Left ventricle myocardium superior (tissue), 1 donor: ENCODE measurements at places on chromosomes 7 and 10.

DNA sequence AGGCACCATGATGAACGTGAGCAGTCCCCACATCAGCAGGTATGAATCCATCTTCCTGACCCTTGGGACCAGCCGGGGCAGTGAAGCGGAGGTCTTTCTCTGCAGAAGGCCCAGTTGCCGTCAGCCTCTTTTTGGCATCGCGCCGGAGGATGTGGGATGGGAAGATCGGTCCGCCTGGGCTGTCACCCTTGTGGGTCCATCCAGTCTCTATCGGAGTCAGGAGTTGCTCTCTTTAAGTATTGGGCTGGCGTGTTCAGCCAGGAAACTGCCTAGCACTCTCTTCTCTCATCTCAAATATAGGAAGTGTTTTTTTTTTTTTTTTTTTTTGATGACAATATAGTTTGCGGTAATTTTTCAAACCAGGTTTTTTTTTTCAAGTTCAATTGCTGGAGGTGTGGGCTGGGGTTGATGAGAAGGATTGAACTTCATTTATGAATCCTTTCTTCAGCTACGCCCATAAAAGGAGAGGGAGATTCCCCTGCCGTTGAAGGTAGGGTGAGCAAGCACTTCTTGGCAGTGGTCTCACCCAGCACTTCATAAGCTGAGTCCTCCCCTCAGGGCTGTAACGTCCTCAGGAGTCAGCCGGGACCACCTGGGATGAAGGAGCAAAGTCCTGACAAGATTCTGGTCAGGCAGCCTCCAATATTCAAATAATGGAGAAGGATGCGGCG is at the start of gene IL2RA:
Gene IL2RA, minus strand, starts transcription at position 267 of the 671 bp plus-strand sequence. Its CDS starts 216 bp downstream, at position 51.
- DNase-seq: no peak

GRCh38 chr10:82918022-82918421 is 1043.0 kb downstream of the NRG3 start:
- no peak for DNase-seq

DNA sequence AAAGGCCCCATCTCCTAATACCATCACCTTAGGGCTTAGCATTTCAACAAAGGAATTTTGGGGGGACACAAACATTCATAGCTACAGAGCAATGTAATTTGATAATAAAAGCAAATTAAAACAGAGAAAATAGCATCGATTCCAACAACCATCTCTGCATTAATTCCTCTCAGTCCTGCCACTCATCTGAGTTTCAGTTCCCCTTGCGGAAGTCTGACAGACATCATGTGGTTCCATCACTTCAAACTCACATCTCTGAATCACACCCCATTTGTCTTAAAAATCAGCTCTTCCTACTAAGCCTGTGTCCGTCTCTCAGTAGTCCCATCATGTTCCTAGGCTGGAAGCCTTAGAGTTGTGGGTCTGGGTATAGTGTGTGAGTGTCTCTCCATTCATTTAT is 3.6 kb downstream of the ADCK2 start:
- DNase-seq: no peak

DNA sequence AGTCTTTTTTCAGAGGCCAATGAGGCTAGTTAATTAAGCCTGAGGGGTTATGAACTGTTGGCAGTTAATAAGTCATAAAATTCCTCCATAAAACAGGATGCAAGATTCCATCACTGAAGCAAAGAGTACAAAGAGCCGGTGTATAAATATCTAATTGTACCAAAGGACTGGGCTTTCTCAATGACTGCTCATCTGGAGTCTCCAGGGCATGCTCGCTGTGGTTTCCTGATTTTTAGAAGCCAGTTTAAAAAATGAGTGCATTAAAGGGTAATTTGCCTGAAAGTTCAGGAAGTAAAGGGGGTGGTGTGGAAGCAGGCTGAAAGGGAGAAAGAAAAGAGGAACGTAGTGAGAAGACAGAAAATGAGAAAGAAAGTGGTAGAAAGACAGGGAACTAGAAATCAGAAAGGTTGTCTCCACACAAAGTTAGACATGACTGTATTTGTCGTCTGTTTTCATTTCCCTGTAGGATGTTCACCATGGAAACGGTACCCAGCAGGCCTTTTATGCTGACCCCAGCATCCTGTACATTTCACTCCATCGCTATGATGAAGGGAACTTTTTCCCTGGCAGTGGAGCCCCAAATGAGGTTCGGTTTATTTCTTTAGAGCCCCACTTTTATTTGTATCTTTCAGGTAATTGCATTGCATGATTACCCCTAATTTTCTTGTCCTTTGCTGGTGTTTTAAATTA is 282.3 kb downstream of the TWIST1 start:
- no peak for DNase-seq

- no peak for DNase-seq
Measured at GRCh38 chr7:132547821-132548220, 28.4 kb downstream of the PLXNA4 start.

GRCh38 chr7:116324582-116324981 is 114.2 kb downstream of the TES start:
- no peak for DNase-seq

DNA sequence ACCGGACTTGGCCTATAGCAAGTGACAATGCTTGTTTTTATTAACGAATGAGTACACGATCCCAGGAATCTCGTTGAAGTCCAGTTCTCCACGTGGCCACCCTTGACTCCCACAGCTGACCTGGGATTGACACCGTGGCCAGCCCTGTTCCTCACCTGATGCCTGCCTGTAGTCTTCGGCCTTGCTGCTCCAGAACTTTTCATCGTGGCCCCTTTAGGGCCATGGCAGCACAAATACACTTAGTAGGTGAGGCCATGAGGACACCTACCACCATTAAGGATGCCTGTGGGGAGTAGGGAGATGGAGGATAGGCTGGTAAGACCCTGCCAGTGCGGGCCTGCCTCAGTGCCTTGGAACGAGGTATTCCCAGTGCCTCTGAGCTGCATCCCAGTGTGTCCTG is 30.6 kb upstream of the INSYN2A start:
- no peak for DNase-seq

- no peak for DNase-seq
Measured at GRCh38 chr10:71864911-71865361, 13.9 kb upstream of the PSAP start.

DNA sequence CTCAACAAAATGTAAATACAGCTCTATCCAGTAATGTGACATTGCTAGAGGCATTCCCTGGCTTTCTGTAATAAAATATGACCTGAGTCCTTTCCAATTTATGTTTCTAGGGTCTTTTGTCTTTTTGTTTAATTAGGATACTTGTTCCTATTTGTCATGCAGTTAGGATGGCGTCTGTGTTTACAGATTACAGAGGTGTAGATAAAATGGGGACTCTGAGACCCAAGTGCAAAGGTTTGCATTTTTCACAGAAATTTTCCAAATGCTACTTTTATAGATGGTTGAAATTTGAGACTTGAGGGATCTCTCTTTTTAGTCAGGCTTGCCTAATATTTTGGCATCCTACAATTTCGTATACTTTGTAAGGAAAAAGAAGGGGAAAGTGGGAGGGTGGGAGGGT is 332.4 kb downstream of the PTEN start:
- DNase-seq: no peak

DNA sequence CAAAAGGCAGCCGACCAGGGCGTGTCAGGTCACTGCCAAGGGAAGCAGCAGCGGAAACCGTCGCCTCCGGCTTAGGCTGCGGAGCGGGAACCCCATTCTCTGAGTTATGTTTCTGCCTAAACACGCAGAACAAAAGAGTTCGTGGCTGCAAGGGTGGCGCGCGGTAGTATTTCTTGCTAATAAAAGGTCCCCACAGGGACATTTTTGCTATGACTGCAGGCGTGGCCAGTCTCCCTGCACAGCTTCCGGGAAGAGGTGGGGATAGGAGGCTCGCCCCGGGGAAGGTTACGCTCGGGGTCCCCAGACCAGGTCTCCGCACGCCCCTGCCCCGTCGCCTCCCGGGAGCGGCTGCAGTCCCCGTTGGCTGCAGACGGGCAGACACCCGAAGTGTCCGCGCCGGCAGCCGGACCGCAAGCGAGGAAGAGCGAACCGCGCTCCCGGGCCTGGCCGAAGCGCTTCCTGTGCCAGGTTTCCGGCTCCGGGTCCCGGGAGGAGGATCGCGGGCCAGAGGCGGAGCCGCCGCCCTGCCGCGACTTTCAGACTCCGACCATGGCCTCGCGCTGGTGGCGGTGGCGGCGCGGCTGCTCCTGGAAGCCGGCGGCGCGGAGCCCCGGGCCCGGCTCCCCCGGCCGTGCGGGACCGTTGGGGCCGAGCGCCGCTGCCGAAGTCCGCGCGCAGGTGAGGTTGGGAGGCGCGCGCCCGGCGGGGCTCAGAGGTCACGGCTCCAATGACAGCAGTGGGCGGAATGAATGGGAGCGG is at the start of gene PDSS1:
Gene PDSS1, plus strand, starts transcription at position 539 of the 759 bp plus-strand sequence. Its CDS starts 11 bp downstream, at position 550.
- peak; percentile 85 for DNase-seq

DNA sequence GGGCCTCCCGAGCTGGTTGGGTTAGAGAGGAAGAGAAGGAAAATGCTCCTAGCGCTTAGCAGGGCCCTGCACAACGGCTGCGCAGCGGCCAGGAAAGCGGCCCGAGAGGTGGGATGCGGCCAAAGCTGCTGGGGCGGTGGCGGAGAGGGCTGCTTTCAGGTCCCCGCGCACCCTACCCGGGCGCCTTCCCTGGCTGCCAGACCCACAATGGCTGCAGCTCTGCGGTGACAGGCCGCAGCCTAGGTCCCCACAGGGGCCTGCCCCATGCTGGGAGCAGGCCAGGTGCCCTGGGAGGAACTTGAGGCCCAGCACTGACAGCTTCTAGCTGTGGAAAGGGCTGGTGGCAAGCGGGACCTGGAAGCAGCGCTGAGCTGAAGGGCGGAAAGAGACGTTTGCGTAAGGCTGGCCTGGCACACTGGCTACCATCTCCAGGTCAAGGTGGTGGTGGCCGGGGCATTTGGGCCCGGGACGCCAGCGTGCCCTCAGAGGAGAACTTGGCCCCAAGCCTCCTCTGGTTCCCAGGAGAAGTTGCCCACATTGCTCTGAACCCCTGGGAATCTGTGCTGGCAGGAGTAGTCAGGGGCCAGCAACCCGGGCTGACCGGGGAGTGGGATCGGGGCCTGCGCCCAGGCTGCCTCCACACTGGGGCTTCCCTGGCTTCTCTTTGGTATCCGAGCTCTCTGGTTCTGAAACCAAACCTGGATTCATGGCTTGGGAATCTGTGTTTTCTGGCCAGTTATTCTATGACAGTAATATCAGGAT is 72.9 kb upstream of the ZNF804B start:
- DNase-seq: no peak

DNA sequence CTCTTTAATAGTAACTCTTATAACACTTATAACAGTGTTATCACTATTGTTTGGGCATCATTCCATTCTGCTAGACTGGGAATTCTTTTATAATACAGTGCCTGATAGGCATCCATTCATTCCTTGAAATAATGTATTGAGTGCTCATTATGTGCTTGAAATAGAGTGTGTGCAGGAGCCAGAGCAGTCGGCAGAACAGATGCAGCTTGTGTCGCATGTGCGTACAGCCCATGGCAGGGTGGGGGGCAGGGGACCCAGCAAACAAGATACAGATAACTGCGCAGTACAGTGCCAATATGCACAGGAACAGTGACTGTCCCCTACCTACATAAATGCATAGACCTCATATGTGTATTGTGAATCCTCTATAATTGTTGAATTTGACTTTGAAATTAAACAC is 99.3 kb downstream of the KAT6B start:
- peak; percentile 41 for DNase-seq

DNA sequence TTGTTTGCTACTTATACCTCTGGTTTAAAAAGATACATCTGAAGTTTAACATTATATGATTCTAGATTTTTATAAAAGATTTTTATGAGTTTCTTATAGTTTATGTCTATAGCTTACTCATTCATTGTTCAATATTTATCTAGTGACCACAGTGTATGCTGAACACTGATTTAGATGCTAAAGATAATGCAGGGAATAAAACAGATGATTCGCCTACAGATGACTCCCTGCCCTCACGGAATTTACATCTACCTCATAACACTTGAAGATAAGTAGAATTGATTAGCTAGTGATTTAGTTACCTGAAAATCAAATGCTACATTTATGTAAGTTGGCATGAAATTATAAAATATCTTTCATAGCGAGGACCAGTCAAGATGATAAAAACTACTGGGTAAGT is 105.8 kb downstream of the HIPK2 start:
- no peak for DNase-seq

DNA sequence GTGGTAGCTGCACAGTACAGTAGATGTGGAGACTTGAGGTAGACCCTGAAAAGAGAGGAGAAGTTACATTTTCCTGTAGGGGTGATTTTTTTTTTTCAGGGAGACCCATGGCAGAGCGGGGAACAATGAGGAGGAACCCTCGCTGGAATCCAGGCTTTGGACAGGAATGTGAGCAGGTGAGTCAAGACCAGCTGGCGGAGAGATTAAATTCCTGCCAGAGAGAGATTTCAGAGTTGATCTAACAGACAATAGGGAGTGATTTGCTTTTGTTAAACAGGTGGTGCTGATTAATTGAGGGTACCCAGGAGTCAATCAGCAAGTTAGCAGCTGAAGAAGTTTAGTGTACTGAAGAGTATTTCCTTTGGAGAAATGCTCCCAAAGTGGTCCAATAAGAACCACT is 41.6 kb upstream of the MINDY3 start:
- no peak for DNase-seq

- peak; percentile 86 for DNase-seq
Measured at GRCh38 chr7:150974468-150975391, 3.4 kb downstream of the KCNH2 start.

DNA sequence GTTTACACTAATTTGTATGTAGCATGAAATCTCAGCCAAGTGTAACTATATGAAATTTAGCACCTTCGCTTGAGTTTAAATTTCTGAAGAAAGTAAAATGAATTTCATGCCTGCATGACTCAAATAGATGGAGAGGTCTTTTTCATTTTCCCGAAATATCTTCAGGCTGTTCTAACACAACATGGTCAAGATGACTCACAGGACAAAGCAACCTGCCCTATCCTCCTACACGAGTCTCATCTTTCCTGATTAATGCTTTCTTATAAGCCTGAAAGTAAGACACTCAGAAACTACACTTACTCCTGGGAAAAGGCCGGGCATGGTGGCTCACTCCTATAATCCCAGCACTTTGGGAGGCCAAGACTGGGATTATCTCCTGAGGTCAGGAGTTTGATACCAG is 41.2 kb downstream of the CH25H start:
- DNase-seq: no peak

DNA sequence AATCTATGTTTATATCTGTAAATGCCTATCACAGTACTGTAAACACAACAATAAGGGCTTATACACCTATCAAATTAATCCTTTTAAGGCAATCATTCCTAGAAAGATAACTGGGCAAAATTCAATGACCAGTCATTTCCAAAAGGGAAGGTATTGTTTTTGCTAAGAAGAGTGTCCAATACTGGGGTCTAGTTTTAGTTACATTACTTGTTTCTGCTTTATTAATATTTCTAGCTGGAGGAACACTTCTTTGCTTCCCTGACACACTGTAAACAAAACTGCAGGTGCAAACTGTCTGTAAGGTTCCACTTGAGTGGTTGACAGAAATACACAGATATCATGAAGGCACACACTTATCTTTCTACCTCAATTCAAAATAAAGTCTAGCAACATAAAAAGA is 84.2 kb upstream of the FAM133B start:
- DNase-seq: no peak

DNA sequence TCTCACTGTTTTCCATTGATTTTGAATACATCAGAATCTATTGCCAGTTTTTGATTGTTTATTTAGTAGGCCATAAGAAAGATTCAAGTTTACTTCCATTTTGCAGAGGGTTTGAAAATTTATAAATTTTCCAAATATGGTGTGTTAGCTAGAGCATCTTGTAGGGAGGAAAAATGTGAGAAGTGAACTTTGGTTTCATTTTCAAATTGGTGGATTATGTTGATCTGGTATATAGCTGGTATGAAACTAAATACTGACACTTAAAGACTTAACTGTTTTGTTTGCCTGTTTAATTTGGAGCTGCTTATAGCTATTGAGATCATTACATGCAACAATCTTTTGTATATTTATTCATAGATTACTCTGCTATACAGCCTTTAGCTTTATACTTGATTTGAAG is 108.1 kb downstream of the ADAM22 start:
- no peak for DNase-seq
